Activated CD4-positive, alpha-beta T cell treated with anti-CD3 and anti-CD28 coated beads, Interleukin-2, amount 10 ng/mL, durations not matched to agents 24 days and 14 days (primary cell): ENCODE measurements at places on chromosomes 12 and 14. TPM values are rescaled to one million over a fixed set of nuclear protein-coding genes. Genes with fewer than 3 reads are reported as not detected.

- DNase-seq: no peak
These were observed 266.5 kb downstream of the PAWR start for GRCh38 chr12:79424109-79424721.

GRCh38 chr14:49769581-49770211 is 1.7 kb downstream of the KLHDC2 start:
- DNase-seq: no peak

The KRT77 gene
- total RNA-seq: not detected in 2 replicates

DNA sequence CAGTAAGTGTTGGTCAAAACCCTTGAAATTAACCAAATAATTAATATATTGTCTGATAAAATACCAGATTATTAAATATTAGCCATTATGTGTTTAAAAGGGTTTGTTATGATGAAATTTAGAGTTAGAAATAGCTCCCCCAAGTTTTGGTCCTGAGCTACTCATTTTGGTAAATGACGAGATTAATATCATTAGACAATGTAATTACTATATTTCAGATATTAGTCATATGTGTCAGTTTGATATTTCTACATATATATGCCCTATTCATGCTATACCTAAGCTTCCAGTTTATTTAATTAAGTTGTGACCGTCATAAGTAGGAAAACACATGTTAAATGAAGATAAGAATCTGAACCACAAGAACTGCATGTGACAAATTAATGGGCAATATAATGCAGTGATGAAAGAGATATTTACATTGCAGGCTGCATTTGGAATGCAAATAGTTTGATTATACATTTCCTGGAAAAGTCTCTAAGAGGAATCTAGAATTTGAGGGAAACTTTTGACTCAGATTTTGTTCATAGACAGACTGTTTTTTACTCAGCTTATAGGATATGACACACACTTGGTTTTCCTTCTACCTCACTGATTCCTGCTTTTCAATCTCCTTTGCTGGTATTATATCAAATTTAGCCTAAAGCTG is 70.5 kb downstream of the TBC1D30 start:
- DNase-seq: no peak

- DNase-seq: no peak
These were observed 239.4 kb upstream of the KRR1 start for GRCh38 chr12:75750716-75751306.
